ENCODE measurements at places on chromosomes 1 and 21. TPM values are rescaled to one million over a fixed set of nuclear protein-coding genes. Genes with fewer than 3 reads are reported as not detected.
A peak's percentile ranks its signal among the peaks of the same experiment; 100 is the strongest.

- H3K27me3 ChIP-seq, result no peaks in the 10 kb centered on the region
- no peak for DNase-seq
- H3K4me1 ChIP-seq, result peaks cover 8% of the 10 kb centered on the region
- no peak overlapping the region for H3K27ac ChIP-seq
Observed at GRCh38 chr21:43881283-43881682, 16.3 kb downstream of the AGPAT3 start.

- no peak overlapping the region for H3K27ac ChIP-seq
- H3K4me3 ChIP-seq, result no peak overlapping the region
- no peaks in the 10 kb centered on the region for H3K36me3 ChIP-seq
- H3K27me3 ChIP-seq, result no peaks in the 10 kb centered on the region
- no peak for DNase-seq
Observed at GRCh38 chr21:14707511-14708020, 161.5 kb upstream of the SAMSN1 start.

GRCh38 chr21:43812139-43812821 is 22.9 kb downstream of the RRP1 start:
- no peak overlapping the region for H3K4me3 ChIP-seq
- peaks cover 2% of the 10 kb centered on the region for H3K4me1 ChIP-seq
- H3K36me3 ChIP-seq, result no peaks in the 10 kb centered on the region
- no peak for DNase-seq

- no peak for DNase-seq
- no peaks in the 10 kb centered on the region for H3K36me3 ChIP-seq
- no peaks in the 10 kb centered on the region for H3K27me3 ChIP-seq
Observed at GRCh38 chr1:18249631-18250030, 142.0 kb downstream of the IGSF21 start.

- peaks cover 10% of the 10 kb centered on the region for H3K27me3 ChIP-seq
- H3K36me3 ChIP-seq, result no peaks in the 10 kb centered on the region
- H3K4me3 ChIP-seq, result no peak overlapping the region
- H3K4me1 ChIP-seq, result no peaks in the 10 kb centered on the region
Observed at GRCh38 chr1:203931953-203932352, 70.6 kb downstream of the SNRPE start.

GRCh38 chr1:151905070-151905442 is 4.3 kb downstream of the THEM4 start:
- no peak for DNase-seq
- peak overlapping the region; percentile 10 for H3K27ac ChIP-seq
- peaks cover 4% of the 10 kb centered on the region for H3K36me3 ChIP-seq
- H3K4me1 ChIP-seq, result no peaks in the 10 kb centered on the region

DNA sequence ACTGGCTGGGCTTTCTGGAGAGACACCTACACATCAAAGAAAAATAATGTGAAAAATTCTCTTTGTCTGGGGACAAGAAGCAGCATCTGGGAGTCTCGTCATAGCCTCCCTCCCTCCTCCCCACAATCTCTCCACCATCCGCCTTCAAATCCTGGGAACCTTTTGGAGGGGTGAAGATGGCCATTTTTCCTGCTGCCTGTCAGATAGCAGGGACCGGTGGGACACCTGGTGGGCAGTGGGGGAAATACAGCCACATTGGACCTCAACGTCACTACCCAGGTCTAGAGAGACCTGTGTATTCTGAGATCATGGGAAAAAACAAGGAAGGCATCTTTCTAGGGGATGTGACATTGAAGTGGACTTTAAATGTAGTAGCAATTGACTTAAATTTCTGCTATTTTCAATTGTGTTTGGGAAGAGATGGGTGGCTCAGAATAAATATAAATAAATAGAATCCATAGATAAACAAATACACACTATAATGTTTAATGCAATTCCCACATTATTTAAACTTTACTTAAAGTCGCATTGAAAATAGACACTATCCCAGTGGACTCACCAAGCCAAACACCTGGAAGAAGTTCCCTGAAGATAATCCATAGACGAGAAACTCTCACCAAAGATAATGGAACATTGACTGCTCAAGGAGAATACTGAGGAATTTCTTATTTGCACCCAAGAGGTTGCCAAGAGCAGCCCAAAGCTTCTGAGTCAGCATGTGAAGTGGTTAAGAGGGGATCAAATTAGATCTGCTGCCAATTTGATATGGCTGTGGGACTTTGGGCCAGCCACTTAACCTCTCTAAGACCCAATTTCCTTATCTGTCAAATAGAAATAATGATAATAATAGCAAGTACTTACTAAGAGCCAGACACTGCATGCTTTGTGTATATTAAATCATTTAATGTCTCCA is 147.6 kb upstream of the CAMK1G start:
- peak; percentile 77 for DNase-seq
- peaks cover 5% of the 10 kb centered on the region for H3K27me3 ChIP-seq
- no peak overlapping the region for H3K27ac ChIP-seq
- no peaks in the 10 kb centered on the region for H3K36me3 ChIP-seq
- no peak overlapping the region for H3K4me3 ChIP-seq

DNA sequence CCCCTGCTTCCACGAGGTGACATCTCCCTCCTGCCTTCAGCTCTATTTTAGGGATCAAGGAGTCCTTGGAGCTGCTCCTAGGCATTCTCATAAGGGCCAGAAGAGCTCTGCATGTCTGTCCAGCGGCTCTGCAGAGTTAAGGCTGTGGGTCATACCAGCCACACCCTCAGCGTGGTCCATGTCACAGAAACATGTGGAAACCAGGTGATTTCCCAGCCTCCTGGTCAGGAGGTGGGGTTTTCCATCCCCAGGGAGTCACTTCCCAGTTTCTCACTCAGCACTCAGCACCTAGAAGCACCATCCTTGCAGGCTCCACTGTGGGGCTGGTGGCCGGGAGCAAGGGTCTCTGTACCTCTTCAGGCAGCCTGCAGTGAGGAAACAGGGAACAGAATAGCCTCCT is 1.4 kb upstream of the TNFRSF1B start:
- H3K27ac ChIP-seq, result no peak overlapping the region
- no peaks in the 10 kb centered on the region for H3K27me3 ChIP-seq
- no peak overlapping the region for H3K4me3 ChIP-seq
- no peak for DNase-seq

DNA sequence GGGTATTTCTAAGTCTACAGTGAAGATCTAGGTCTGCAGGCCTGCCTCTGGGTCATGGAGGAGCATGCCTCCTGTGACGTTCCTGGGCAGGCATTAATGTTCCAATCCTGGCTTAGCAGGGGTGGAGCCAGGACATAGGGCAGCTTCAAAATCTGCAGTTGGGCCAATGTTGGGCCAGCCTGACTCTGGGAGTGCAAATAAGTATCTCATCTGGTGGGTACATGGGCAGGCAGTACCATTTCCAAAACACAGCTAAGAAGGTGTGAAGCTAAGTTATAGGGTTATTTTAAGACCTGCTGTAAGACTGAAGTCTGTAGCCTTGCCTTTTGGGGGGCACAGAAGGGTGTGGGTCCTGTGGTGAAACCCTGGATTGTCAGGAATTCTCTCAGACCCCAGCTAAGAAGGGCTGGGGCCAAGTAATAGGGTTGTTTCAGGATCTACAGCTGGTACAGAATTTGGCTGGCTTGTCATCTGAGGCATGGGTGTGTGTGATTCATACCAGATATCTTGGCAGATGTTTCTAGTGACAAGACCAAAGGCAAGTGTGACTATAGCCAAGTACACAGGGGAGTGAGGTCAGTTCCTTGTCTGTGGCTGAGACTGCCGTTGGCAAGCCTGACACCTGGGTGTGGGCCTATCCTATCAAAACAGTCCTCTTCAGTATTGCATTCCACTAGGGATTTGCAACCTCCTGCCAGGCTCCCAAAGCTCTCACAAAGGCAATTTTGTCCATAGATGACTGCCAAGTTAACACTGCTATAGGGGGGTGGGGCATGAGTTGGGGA is 468.7 kb upstream of the B3GALT2 start:
- no peaks in the 10 kb centered on the region for H3K36me3 ChIP-seq
- no peak overlapping the region for H3K4me3 ChIP-seq
- H3K4me1 ChIP-seq, result peaks cover 7% of the 10 kb centered on the region
- no peaks in the 10 kb centered on the region for H3K27me3 ChIP-seq

GRCh38 chr1:2783435-2784397 is 17.8 kb downstream of the TTC34 start:
- no peaks in the 10 kb centered on the region for H3K4me1 ChIP-seq
- H3K4me3 ChIP-seq, result no peak overlapping the region
- H3K36me3 ChIP-seq, result no peaks in the 10 kb centered on the region
- H3K27ac ChIP-seq, result no peak overlapping the region
- no peaks in the 10 kb centered on the region for H3K27me3 ChIP-seq

GRCh38 chr21:46220847-46221246 is 7.7 kb downstream of the LSS start:
- no peak for DNase-seq
- H3K4me1 ChIP-seq, result no peaks in the 10 kb centered on the region
- no peak overlapping the region for H3K27ac ChIP-seq
- H3K36me3 ChIP-seq, result peaks cover 32% of the 10 kb centered on the region
- H3K4me3 ChIP-seq, result no peak overlapping the region

DNA sequence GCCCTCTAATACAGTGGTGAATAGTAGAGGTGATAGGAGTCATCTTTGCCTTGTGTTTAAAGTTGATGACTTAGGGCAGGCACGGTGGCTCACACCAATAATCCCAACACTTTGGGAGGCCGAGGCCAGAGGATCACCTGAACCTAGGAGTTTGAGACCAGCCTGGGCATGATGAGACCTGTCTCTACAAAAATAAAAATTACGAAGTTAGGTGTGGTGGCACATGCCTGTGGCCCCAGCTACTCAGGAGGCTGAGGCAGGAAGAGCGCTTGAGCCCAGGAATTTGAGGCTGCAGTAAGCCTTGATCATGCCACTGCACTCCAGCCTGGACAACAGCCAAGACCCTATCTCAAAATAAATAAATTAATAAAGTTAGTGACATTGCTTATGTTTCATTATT is 26.6 kb downstream of the CAPZA1 start:
- H3K4me1 ChIP-seq, result no peaks in the 10 kb centered on the region
- H3K4me3 ChIP-seq, result no peak overlapping the region
- no peaks in the 10 kb centered on the region for H3K27me3 ChIP-seq
- H3K27ac ChIP-seq, result no peak overlapping the region
- no peak for DNase-seq

Gene AMY2A
- total RNA-seq, result not detected

Gene PCAT6
- 0.56 TPM for total RNA-seq

Gene TRMT1L
- 25.3 TPM for total RNA-seq

Gene MIS18A
- total RNA-seq, result 8.1 TPM

Gene ZNF670
- 4.5 TPM for total RNA-seq

Gene CYP4Z1
- not detected for total RNA-seq

Gene DIP2A
- 19.4 TPM for total RNA-seq
